Panc1 (cell line): ENCODE measurements at places on chromosomes 13 and 19.

DNA sequence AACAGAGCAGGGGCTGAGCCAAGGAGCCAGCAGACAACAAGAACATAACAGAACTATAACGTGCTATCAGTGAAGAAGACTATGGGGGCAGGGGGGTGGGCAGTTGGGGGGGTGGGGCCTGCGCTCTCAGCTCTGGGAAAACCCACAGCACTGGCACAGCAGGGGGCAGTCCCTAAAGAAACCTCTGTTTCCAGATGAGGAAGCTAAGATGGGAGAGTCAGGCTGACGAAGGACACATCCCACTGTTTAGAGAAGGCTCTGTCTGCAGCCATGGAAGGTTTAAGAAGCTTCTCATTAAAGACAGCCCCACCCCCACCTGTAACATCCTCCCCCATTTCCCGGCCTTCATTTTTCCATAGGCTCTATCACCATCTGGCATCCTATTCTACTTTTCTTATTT, 7.1 kb upstream of the DOCK9 start:
- no peak for DNase-seq

DNA sequence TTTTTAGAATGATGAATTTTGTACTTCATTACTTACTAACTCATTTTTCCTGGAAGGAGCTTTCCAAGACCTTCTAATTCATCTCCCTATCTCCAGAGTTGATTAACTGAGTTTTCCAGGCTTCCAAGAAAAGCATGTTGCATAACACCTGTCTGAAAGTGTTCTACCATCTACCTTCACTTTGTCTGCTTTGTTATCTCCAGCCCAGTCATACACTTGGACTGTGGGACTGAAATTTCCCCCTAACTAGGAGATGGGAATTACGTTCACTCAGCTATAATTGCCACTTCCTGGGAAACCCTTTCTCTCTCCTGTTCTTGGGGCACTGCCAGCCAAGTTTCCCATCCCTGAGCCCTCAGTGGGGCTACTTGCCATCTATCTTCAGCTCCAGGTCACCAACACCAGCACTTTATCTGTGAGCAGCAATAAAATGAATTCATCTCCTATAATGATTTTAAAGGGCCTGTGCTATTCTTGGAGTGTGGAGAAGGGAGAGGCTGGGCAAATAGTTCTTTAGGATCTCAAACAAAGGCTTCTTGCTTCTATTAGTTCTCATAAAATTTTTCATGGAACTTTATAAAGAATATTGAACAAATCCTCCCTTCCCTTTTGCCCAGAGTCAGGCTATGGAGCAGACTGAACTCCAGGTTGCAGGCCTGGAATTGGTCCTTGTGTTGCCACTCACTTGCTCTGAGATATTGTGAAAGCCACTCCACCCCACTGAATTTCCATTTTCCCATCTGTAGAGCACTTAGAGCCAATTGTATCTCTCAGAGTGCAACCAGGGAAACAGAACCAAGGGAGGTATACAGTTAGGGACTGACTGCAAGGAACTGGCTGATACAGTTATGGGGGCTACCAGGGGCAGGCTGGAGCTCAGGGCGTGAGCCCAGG, 17.8 kb upstream of the ATP12A start:
- DNase-seq: no peak

DNA sequence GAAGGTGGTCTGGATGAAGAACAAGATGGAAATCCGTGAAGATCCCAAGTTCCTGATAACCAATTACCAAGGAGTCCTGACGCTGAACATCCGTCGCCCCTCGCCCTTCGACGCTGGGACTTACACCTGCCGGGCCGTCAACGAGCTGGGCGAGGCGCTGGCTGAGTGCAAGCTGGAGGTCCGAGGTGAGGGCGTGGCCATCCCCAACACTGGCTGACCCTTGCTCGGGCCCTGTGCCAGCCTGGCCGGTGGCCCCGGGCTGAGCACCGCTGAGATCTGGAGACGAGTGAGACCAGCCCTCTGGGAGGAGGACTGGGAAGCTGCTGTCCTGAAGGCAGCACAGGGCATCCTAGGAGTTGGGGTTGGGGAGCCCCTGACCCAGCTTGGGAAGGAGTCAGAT, 12.0 kb upstream of the EMC10 start:
- DNase-seq: no peak

GRCh38 chr13:99346335-99347042, 39.3 kb upstream of the GPR183 start:
- DNase-seq: no peak

DNA sequence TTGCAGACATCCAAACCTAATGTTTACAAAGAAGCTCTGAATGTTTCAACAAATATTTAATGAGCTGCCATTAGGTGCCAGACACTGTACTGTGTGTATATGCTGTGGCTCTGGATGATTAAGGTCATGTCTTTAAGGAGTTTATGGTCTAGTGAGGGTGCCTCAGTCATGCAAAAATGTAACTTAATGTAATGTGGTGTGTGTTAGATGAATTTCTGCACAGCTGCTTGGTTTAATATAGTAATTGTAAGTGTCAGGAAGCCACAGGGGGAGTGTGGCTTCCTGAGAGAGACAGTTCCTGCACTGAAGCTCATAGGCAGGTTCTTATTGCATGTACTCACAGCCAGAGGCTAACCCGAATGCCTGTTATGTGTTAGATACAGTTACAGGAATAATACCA, 43.3 kb downstream of the SPATA13 start:
- no peak for DNase-seq

- DNase-seq: no peak
Observed at GRCh38 chr19:4186087-4186993, 3.9 kb downstream of the ANKRD24 start.

GRCh38 chr13:81682081-81682630, 1341.2 kb upstream of the SPRY2 start:
- DNase-seq: no peak

- DNase-seq: no peak
Observed at GRCh38 chr19:48735031-48735615, 5.3 kb downstream of the RASIP1 start.

- DNase-seq: no peak
Observed at GRCh38 chr13:36921631-36922301, 1.7 kb upstream of the SMAD9 start.
